ENCODE measurements at places on chromosomes 4 and X.

DNA sequence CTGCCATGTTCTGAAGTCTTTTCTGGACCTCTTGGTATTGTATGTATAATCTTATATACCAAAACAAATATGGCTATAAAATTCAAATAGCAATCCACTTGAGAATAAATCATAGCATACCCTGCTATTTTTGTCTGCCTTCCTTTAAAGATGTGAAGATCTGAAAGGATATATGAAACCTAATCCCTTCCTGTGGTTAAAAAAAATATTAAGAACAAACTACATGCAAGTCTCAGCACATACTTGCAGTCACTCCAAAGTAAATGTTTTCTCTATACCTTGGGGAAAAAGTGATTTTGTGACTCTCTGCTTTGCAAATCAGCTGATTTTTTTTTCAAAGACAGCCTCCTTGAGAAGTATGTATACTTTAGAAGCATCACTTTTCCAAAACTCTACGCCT lies 322.9 kb downstream of the ANKRD50 start:
- DNase-seq = no peak

DNA sequence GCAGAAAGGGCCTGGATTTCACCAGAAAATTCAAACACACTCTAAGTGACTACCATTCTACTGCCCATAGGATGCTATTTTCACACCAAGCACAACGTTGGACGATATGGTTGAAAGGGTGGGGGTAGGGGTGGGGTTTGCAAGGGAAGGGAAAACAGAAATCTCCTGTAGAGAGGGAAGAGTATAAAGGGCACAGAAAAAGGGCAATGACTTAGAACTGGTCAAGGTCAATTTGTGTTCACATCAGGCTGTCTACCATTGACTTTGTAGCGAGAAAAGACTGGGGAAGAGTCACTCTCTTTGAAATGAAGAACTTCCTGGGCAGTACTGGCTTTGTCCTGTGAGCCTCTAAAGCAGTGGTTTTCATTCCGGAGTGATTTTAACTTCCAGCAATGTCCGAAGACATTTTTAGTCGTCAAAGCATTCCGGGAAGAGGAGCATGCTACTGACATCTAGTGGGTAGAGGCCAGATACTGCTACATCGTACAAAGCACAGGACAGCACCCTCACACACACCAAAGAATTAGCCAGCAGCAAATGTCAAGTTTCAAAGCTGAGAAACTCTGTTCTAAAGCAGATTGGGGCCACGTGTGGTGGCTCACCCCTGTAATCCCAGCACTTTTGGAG lies 48.4 kb upstream of the SLC7A3 start:
- no peak for DNase-seq

DNA sequence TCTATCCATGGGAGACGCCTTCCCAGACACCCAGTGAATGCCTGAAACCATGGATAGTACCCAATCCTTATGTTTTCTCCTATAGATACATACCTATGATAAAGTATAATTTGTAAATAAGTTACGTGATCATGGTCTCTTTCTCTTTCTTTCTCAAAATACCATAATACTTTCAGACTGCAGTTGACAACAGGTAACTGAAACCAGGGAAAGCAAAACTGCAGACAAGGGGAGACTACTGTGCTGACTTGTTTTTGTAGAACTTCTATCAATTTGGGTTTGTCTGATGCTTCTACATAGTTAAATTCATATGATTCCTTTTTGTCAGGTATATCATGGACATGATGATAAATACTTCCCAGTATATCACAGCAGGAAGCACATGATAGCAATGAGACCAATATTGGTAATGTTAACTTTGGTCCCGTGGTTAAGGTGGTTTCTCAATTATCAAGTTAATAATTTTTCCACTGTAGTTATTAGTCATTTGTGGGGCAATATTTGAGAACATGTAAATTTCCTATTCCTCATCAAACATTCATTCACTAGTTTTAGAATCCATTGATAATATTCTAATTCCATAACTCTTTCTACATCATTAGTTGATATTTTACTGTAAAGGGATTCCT lies 298.0 kb upstream of the TET2 start:
- DNase-seq = no peak

- no peak for DNase-seq
These were observed 8.2 kb upstream of the TLR10 start for GRCh38 chr4:38791010-38791409.

Measured in activated CD8-positive, alpha-beta memory T cell treated with anti-CD3 and anti-CD28 coated beads, Interleukin-2, amount 50 U/mL, for 4 hours (primary cell).